ENCODE measurements at places on chromosomes 11 and 22.
A peak's percentile ranks its signal among the peaks of the same experiment; 100 is the strongest.

- DNase-seq, result no peak
Observed at GRCh38 chr11:46463701-46464421, 72.3 kb upstream of the CHRM4 start.

DNA sequence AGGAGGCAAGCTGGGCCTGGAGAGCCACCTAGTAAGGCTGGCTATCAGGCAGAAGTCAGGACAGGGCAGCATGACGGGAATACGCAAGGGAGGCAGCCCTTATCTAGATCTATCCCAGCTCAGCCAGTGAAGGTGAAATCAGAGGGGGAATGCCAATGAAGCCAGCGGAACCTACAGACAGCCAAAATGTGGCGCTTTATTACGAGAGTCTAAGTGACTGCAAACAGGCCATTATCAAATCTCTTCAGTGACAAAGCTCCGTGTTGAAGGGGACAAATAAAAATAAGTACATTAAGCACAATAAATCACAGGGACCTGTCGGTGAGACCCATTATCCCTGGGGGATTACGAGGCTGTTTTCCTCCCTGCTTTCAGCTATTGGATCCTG lies 22.8 kb downstream of the LARGE1 start:
- DNase-seq, result no peak

DNA sequence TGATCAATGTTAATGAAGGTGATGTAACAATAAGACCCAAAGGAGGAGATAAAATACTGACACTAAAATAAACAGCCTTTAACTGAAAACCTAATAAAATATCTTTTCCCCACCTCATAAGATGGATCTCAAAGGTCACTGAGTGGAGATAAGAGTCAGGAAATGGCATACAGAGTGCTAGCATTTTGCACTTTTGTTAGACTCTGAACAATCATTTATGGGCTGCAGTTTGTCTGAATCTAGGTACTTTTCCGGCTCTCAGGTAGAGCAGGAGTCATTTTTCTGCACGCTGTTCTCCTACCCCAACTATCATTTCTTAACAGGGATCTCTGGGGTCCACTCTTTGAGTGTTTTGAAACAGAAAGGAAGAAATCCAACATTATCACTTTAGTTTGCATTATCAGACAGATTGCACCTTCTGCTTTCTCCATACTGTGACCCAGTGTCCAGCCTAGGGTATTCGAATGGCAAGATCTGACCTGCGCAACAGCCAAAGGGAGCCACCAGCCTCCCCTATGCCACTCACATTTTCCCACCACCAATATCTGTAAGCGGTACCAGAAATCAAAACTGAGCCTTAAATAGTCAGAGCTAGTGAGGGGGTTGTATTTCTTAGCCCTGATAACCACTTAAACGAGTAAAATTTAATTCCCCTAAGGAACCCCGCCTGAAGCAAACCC lies 863 bp downstream of the SIAE start:
- DNase-seq, result no peak

GRCh38 chr22:44754998-44755397 lies 2.6 kb downstream of the ARHGAP8 start:
- no peak for DNase-seq

DNA sequence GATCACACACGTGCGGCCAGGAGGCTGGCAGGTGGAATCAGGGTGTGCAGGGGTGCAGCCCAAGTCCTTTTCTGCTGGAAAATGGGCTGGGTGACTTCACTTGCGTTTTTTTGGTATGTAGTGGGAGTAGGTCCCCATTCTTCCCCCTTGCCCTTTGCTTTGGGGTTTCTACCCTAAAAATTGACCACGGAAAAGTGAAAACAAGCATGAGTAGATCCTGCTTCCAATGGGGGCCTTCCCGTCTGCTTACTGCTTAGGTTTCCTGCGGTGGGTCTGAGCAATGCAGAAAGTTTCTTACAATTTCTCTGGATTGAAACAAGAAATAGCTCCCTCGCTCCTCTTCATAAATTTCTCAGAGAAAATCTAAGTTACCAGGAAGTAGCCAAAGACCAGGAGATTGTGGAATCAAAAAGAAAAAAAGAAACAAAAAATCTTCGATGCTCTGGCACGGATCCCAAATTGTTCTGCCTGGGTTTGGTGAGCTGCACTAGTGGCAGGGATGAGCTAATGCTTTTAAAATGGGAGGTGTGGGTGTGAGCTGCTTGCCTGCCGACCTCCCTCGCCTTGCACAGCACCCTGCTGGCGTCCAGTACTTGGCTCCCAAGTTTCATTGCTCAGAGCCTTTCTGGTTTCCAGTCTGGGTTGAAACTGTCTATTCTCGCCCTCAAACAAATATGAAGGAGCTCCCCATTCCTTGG lies 2.4 kb downstream of the TIMP3 start:
- no peak for DNase-seq

- no peak for DNase-seq
Observed at GRCh38 chr11:55942785-55943392, 6.7 kb upstream of the OR5I1 start.

GRCh38 chr11:17473071-17473744 lies 3.4 kb downstream of the ABCC8 start:
- DNase-seq, result no peak

DNA sequence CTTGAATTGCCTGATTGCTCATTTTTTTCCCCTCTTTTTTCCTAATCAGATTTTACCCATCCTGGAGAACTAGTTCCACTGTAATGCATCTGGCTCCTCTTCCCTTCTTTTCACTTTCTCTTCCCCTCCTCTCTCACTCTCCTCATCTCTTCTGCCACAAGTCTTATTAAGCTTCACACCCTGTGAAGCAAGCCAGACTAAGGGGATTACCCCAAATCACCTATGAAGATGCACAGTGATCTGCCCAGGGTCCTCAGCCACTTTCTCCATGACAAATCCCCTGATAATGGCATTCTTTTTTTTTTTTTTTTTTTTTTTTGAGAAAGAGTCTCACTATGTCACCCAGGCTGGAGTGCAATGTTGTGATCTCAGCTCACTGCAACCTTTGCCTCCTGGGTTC lies 11.2 kb downstream of the UBASH3B start:
- no peak for DNase-seq

- no peak for DNase-seq
Observed at GRCh38 chr22:28029956-28030355, 110.9 kb upstream of the PITPNB start.

DNA sequence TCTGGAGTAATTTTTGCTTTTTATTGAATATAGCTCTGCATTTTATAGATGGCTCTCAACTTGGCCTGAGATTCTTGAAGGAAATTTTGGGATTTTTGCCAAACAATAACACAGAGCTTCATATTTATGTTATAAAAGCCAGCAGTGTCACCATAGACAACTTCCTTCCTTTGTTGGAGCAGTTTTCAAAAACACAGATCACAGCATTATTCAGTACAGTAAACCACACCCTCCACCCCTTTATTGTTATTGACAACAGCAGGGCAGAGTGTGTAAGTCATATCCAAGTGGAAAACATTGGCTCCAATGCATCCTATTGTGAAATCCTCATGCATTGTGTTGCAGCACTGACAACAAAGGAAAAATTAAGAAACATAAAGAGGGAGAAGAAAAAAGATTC lies 62.6 kb upstream of the PRSS23 start:
- no peak for DNase-seq

GRCh38 chr11:134118006-134118405 lies 49.1 kb downstream of the JAM3 start:
- no peak for DNase-seq

DNA sequence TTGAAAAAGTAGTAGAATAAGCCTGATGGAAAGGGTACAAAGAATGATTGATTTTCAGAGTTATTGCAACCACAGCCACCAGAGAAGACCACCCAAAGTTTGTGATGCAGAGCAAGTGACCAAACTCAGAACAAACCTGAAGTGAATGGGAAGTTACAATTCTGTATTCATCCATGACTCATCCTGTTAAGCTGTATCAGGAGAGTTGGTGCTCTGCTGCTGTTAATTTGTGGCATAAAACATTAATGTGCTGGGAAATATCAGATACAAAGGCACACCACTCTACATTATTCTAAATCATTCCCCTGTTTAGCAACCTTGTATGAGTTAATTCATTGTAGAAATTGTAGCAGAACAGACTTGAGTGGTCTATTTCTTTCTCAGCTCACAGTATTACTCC lies 19.6 kb upstream of the PDGFD start:
- DNase-seq, result no peak

DNA sequence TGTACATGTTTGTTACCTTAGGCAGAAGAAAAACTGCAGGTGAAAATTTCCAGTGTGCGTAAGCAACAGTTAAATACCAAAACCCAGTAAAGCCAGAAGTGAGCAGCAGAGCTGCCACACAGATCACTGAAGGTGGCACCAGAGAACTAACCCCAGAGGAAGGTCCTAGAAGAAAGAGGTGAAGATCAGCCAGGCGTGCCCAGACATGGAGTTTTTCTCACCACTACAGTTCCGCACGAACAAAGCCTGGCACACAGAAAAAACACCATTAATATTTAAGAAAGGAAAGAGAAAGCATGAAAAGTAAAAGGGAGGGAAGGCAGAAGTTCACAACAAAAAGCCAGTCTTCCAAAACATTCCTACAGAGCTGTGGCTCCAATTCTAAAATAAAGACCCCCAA lies 60.7 kb downstream of the STK33 start:
- no peak for DNase-seq

DNA sequence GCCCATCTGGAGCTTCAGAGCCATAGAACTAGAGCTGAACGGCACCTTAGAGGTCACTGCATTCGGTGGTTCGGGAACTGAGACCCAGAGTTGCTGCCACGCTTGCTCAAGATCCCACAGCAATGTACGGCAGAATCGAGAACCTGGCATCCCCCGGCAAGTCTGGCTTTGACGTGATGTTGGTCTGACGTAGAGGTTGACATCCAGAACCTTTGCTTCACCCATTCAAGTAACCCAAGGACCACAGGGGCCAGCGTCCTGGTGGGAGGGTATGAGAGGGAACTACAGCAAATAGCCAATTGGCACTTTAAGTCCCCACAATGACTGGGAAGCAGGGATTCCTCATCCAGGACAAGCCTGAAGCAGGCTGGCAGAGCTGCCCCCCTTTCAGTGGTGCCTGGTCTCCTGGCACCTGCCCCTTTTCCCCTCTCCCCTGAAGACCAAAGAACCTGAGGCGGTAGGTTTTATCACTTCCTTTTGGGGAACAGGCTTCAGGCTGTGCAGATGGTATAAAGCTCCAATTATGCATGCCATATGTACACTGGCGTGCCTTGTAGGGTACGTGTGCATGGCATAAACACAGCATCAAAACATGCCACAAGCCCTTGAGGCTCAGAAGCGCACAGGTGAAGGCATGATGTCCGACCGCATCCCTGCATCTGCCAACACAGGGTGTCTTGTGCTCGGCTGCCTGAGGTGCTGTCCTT lies 15.3 kb upstream of the TEF start:
- DNase-seq, result no peak

GRCh38 chr11:120566176-120566575 lies 54.6 kb downstream of the GRIK4 start:
- DNase-seq, result no peak

GRCh38 chr11:47946682-47947559 lies 33.4 kb upstream of the PTPRJ start:
- peak; percentile 5 for DNase-seq

- DNase-seq, result no peak
Observed at GRCh38 chr22:37258753-37259401, 14.8 kb upstream of the RAC2 start.

DNA sequence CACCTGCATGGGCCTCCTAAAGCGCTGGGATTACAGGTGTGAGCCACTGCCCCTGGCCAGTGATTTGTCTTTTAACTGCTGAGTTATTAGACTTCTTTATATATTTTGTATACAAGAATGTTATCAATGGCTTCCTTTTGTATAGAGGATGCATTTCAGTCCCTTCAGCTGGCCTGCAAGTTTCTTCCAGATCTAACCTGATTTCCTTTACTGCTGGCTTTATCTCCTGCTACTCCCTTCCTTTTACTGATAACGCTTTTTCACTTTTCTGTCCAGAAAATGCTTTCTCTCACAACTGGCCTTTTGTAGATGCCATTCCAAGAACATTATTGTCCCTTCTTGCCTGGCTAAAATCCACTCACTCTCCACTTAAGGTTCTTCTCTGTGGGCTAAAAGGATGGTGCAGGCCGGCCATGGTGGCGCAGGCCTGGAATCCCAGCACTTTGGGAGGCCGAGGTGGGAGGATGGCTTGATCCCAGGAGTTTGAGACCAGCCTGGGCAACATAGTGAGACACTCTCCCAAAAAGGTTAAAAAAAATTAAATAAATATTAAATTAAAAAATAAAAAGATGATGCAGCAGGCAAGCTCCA lies 118.1 kb downstream of the NECTIN1 start:
- no peak for DNase-seq

DNA sequence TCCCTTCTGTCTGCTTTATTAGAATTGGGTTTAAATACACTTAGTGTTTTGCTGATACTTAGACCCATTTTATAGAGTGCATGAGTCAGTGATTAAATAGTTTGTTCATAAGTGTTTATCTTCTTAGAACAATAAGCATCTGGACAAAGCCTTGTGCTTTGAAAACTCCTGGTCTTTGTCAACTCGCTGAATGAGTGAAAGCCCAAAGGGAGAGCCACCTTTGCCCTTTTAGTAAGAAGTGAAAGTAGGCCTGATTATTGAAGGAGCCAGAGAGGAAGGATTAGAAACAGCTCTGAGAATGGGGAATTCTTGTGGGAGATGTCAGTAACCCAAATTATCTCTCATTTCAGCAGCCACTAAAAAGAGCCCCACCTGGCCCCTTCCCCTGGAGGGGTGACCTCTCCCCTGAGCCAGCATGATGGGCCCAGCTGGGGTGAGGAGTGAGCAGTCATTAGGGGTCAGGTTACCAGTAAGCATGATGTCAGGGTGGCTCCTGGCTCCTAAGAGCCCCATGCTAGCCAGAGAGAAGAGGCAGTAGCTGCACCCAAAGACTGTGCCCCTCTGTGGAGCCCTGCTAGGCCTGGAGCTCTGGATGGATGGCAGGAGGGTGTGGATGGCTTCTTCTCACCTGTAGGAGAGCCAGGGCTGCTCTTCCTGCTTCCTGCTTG lies 125.1 kb upstream of the E2F8 start:
- DNase-seq, result no peak

GRCh38 chr11:21723678-21724077 lies 469.2 kb upstream of the ANO5 start:
- no peak for DNase-seq

- no peak for DNase-seq
Observed at GRCh38 chr11:65571940-65572339, 398 bp upstream of the FAM89B start.
